Activated CD8-positive, alpha-beta memory T cell treated with anti-CD3 and anti-CD28 coated beads, Interleukin-2, amount 10 ng/mL, durations not matched to agents 7 days and 5 days (primary cell): ENCODE measurements at places on chromosomes 12 and 14. TPM values are rescaled to one million over a fixed set of nuclear protein-coding genes. Genes with fewer than 3 reads are reported as not detected.

The PTPN6 gene
- 367 TPM for total RNA-seq

The AACS gene
- 20.3 TPM for total RNA-seq

The RNASE4 gene
- 2.1 TPM for total RNA-seq

The LRTM2 gene
- not detected for total RNA-seq

The SYT10 gene
- not detected for total RNA-seq

The PAPLN gene
- 0.73 TPM for total RNA-seq

The FBLN5 gene
- 0.23 TPM for total RNA-seq
